Activated CD4-positive, alpha-beta T cell treated with anti-CD3 and anti-CD28 coated beads, Interleukin-2, Interleukin-4, amounts not matched to agents 100 ng/mL and 50 ng/mL, durations not matched to agents 16 hours and 8 hours (primary cell): ENCODE measurements at places on chromosomes 11 and 22.

- DNase-seq: no peak
Measured at GRCh38 chr22:37823134-37823985, at the start of gene GALR3. TSS of gene GALR3 (plus strand) at chr22:37823382. CDS start at chr22:37823407, 25 bp downstream.

GRCh38 chr11:66115638-66116301 lies 45.7 kb downstream of the PACS1 start:
- peak; percentile 42 for DNase-seq

GRCh38 chr11:31797190-31798056 lies 13.7 kb downstream of the PAX6 start:
- DNase-seq: no peak

GRCh38 chr22:36565686-36566085 lies 36.7 kb upstream of the EIF3D start:
- no peak for DNase-seq

DNA sequence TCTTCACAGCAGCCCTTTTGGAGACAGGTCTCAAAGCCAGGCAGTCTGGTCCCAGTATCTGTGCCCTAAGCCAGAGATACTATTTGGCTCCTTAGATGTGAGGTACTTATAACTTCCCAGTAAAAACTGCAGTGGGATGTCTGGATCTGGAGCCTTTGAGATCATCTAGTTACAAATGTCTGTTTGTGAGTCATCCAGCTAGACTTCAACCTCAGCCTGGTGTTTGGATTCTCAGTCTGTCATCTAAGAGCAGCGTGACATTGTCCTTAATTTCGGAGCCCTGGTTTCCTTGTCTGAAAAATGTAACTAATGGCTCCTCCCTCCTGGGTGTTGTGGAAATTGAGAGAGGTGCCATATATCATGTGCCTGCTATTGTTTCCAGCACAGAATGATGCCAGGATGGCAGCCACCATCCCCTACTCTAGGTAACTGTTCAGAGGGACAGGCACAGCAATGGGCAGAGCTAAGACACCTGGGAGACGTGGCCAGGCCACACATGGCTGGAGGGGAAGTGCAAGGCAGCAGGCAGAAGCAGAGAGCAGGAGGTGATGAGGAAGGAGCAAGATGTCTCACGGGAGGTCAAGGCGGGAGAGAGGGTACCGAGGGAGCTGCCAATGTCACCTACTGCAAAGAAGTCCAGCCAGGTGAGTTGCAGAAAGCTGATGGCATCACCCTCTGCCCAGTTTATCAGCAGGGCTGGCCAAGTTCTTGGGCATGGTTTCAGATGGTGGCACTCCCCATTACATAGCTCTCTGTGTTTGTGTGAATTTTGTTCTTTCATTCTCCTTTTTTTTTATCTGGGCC lies 20.6 kb upstream of the ST3GAL4 start:
- no peak for DNase-seq

DNA sequence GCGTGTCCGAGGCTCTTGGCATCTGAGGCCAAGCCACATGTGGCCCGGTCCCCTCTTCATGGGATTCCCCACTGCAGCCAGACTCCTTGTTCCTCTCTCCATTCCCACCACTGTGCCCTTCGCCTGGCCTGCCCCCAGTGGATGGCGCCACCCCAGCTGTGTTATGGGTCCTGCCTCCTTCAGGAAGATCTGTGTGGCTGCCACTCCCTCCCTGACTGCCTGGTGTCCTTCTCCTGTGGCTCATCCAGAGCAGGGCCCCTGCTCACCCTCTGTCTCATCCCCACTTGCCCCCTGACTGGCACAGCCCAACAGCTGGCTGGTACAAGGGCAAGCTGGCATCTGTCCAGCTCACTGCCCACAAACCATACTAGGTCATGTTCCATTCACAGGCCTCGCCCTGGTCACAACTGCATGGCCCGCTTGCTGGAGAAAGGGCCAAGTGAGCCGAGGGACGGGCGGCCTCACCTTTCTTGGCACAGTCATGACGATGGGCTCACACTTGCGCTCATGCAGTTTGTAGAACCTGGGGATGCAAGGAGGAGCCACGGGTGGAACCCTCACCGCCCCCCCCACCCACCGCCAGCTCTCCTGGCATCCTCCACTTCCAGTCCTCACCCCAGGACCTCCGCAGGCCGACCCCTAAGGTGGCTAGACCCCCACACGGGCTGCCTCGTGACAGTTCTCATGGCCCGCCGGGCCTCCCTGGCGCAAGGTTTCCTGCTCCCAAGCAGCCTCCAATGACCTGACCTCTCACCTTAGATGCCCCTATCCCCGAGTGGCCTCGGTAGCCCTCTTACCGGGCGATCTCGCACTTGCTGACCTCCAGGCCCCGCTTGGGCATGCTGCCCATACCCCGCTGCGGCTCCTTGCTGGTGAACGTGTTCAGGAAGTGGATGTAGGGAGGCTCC lies 2.1 kb upstream of the PTPRCAP start:
- no peak for DNase-seq
